ENCODE measurements at places on chromosomes 1 and 21. TPM values are rescaled to one million over a fixed set of nuclear protein-coding genes. Genes with fewer than 3 reads are reported as not detected.

- no peaks in the 10 kb centered on the region for H3K4me1 ChIP-seq
- no peak overlapping the region for H3K4me3 ChIP-seq
- no peaks in the 10 kb centered on the region for H3K27me3 ChIP-seq
- no peaks in the 10 kb centered on the region for H3K36me3 ChIP-seq
- H3K27ac ChIP-seq: no peak overlapping the region
- no peak for DNase-seq
Observed at GRCh38 chr1:170885551-170885950, 49.8 kb upstream of the MROH9 start.

GRCh38 chr21:30818837-30819610 is 6.0 kb upstream of the KRTAP8-1 start:
- no peak overlapping the region for H3K27ac ChIP-seq
- H3K27me3 ChIP-seq: no peaks in the 10 kb centered on the region
- no peak for DNase-seq
- no peaks in the 10 kb centered on the region for H3K36me3 ChIP-seq
- H3K4me1 ChIP-seq: no peaks in the 10 kb centered on the region

The NECAP2 gene
- total RNA-seq: 45.6 TPM

The SPATA46 gene
- total RNA-seq: not detected

The HSD11B1 gene
- 1.1 TPM for total RNA-seq

The CLCNKA gene
- total RNA-seq: 3.9 TPM

The MYOG gene
- not detected for total RNA-seq
